ENCODE measurements at places on chromosomes 2 and 18. TPM values are rescaled to one million over a fixed set of nuclear protein-coding genes. Genes with fewer than 3 reads are reported as not detected.

DNA sequence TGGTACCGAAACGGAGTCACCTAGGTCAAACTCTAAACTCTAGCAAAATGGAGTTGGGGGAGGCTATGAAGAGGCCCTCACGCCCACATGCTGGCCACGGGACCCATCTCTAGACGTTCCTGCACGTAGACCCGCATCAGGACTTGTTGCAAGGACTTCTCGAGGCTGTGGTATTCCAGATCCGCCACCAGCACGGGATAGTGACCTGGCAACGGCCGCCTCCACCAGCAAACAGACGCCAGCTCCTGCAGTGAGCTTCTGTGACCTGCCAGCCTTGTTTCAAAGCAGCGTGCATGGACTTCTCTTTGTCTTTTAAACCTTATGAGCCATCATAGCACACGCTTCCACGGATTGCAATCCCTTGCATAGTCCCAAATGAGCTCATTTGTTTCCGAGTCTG is 40.3 kb upstream of the RALBP1 start:
- DNase-seq: no peak

GRCh38 chr18:3447068-3447894 is 2.7 kb upstream of the TGIF1 start:
- peak; percentile 62 for DNase-seq

Gene C2orf69
- 25.0 TPM for total RNA-seq

Gene COBLL1
- total RNA-seq: 0.18 TPM
